Urothelium cell line (cell line): ENCODE measurements at places on chromosomes 6 and 20.

DNA sequence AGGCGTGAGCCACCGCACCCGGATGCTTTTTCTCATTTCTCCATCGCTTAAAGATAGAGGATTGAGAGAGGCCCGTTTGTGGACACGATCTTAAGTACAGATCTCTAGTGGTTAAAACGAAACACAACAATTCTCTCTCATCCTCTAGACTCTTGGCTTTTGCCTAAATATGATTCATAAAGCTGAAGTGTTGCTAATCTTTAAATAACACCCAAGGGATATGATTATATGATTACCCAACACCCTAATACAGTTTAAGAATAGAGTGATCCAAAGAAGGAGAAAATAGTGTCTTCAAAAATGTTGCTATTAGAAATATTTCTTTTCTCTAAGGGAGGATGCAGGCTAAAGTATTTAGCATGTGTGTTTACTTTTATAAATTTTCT is 50.4 kb downstream of the MTHFD1L start:
- no peak for DNase-seq

DNA sequence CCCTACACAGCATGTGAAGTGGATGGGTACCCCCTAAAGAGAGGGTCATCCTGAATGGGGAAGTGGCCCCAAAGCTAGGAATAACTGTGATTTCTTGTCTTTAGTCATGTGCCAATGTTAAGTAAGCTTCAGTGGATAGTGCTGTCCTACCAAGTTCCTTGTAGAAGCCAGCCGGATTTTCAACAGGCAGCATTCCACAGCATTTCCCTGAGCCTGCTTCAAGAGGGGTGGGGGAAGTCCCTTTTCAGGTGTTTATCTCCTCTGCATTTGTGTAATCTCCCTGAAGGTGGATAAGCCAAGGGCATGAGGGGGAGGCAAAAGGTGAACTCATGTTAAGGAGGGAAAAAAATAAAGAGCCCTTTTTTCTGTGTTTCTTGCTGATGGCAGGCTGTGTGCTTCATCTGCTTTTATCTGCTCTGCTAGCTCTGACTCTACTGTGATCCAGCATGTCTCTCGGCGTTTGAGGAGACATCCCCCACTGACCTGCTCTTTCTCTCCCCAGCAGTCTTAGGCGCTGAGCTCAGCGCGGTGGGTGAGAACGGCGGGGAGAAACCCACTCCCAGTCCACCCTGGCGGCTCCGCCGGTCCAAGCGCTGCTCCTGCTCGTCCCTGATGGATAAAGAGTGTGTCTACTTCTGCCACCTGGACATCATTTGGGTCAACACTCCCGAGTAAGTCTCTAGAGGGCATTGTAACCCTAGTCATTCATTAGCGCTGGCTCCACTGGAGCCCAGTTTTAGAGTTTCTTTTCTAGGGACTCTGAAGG is 1.9 kb downstream of the EDN1 start:
- DNase-seq, result peak; percentile 44

- DNase-seq, result no peak
Measured at GRCh38 chr20:1888796-1889463, 6.3 kb upstream of the SIRPA start.

- no peak for DNase-seq
Measured at GRCh38 chr6:72636215-72636614, 14.4 kb downstream of the KCNQ5 start.

GRCh38 chr6:21886542-21887151 is 293.1 kb downstream of the SOX4 start:
- DNase-seq, result no peak

GRCh38 chr20:35674921-35675320 is 10.2 kb upstream of the CPNE1 start:
- DNase-seq, result no peak

GRCh38 chr6:167464177-167464576 is 139.3 kb downstream of the TTLL2 start:
- no peak for DNase-seq

- DNase-seq, result peak; percentile 61
Measured at GRCh38 chr20:62707921-62708521, 615 bp upstream of the NTSR1 start.

DNA sequence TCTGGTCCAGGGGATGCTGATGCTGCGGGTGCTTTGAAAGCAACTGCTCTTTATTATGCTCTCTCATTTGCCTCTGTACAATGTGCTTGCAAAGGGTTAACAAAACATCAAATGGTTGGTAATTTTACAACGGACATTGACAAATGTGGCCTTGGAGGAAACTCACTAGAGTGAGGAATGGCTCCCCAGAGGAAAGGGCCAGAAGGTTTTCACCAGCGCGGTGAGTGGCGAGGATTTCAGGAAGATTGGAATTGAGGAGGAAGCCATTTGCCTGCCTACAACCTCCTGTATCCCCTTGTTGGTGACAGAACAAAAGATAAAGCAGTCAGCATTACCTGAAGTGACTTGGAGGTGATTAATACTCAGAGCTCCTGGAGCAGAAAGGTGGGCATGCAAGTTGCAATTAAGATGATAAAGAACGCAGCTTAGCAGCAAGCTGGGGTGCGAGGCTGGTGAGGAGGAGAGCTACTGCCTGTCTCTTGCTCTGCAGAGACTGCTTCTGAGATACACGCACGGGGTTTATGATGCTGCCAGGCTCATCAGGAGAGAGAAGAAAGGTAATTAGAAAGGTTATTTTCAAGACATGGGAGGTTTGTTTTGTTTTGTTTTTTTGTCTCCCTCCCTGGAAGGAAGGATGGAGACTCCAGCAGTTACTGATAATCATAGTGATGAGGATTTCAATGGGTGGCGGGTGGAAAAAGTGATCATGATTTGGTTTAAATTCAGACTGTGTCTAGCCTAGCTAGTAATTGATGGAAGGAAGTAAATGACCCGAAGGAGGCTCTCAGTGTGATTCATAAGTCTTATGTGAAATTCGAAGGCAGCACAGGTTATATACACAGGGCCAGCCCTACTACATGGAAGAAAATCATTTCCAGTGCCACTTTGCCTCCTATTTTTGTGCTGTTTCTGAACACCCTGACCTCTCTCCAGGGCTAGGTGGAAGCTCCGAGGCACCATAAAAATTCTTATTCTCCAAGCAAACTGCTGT is 141.6 kb upstream of the DTNBP1 start:
- no peak for DNase-seq

GRCh38 chr6:34589691-34590090 is 33.6 kb upstream of the SPDEF start:
- no peak for DNase-seq

- no peak for DNase-seq
Measured at GRCh38 chr6:21808045-21808470, 214.5 kb downstream of the SOX4 start.

DNA sequence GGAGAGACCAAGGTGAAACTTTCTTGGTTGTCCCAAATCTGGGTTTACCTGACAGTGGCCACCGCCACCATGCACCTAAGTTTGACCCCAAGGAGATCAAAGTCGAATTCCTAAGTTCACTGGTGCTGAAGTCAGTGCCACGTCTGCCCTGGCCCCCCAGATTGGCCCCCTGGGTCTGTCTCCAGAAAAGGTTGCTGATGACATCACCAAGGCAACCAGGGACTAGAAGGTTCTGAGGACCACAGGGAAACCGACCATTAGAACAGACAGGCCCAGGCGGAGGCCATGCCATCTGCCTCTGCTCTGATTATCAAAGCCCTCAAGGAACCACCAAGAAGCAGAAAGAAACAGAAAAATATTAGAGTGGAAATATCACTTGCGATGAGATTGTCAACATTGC is 91.2 kb downstream of the DLL1 start:
- no peak for DNase-seq

DNA sequence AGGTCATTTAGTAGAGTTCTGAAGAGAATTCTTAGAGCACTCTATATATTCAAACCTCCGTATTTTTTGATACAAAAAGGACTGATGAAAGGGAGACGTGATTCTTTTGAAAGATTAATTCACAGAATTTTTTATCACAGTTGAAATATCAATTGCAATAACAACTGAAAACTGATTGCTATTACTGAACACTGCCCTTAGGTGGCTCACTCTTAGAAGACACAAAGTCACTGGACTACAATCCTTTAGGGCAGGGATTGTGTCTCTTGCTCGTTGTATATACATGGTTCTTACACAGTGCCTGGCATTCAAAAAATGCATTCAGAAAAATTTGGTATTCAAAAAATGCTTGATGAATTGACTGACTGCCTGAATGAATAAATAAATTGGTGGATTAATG is 17.1 kb upstream of the CALHM6 start:
- DNase-seq, result peak; percentile 21
